ENCODE measurements at places on chromosomes 11 and 22. TPM values are rescaled to one million over a fixed set of nuclear protein-coding genes. Genes with fewer than 3 reads are reported as not detected.

DNA sequence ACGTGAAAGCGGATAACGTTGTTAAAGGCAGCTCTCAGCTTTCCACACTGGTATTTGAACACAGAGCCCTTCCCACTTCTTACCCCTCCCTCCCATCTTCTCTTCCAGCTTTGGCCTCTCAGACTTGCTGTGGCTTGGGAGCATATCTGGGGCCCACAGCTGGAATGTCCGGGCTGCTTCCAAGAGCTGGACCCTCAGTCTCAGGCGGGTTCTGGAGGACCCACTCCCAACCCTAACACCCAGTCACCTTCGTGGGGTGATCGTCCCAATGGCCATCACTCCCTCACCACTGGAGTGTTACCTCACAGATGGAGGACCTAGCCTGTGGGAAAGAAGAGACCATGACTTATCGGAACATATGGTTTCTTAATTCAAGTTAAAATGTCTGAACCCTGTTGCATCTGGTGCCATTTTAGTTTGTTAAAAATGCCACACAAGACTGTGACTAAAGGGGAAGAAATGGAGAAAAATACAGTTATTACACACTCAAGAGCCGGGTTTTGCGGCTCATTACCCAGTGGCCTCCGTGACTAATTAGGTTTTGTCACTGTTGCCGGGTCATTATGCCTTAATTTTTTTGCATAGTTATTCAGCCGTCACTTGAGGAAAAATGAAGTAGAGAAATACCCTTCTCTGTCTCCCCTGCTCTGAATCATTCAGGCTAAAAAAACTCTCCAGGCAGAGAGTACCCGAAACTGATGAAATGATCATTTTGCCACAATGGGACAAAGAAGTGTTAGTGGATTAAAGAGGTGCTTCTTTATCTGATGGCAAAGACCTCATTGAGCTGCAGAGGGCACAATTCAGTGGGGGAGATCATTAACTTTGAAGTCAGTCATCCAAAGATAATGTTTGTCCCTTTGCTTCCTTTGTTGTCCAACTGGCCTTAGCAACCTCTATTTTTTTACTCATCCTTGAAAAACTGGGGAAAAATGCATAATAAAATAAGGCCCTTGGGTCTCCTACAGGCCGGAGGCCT is 87.2 kb upstream of the HTATIP2 start:
- DNase-seq, result no peak

DNA sequence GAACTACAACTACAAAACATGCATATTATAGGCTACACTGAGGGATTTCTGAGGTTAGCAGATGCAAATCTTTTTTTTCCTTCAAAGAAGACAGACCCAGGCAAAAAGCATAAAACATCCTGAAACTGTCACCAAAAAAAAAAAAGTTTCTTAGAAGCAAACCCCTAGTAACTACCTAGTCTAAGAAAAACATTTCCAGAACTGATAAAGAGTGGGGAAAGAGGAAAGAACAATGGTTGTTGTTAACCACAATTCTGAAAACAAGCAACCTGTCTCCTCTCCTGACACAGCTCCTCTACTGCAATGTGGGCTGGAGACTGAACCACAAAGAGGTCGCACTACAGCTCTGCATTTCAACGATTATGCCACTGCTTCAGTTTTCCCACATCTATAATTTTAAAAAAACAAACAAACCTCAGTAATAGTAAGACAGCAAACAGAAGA is 15.0 kb downstream of the DENND5A start:
- peak; percentile 36 for DNase-seq

The SAMM50 gene
- 32.7 TPM for total RNA-seq

The EHF gene
- not detected for total RNA-seq

GRCh38 chr11:109241988-109242536 is 179.9 kb upstream of the C11orf87 start:
- DNase-seq, result no peak

DNA sequence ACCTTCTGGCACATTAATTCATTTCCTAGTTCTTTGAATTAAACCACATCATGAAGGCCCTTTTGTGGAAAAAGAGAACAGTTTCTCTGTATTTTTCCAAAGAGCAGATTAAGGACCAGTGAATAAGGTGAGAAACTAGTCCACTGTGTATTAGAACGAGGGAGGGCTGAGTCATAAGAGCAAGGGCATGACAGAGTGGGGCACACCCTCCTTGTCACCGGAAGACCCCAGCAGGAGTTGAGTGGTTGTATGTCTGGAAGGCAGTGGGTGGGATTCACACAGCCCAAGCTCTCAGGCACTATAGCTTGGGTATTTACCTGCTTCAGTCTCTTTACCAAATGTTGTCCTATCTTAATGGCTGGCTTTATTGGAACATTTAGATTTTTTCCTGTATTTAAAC is 86.8 kb downstream of the BMAL1 start:
- DNase-seq, result peak; percentile 40

DNA sequence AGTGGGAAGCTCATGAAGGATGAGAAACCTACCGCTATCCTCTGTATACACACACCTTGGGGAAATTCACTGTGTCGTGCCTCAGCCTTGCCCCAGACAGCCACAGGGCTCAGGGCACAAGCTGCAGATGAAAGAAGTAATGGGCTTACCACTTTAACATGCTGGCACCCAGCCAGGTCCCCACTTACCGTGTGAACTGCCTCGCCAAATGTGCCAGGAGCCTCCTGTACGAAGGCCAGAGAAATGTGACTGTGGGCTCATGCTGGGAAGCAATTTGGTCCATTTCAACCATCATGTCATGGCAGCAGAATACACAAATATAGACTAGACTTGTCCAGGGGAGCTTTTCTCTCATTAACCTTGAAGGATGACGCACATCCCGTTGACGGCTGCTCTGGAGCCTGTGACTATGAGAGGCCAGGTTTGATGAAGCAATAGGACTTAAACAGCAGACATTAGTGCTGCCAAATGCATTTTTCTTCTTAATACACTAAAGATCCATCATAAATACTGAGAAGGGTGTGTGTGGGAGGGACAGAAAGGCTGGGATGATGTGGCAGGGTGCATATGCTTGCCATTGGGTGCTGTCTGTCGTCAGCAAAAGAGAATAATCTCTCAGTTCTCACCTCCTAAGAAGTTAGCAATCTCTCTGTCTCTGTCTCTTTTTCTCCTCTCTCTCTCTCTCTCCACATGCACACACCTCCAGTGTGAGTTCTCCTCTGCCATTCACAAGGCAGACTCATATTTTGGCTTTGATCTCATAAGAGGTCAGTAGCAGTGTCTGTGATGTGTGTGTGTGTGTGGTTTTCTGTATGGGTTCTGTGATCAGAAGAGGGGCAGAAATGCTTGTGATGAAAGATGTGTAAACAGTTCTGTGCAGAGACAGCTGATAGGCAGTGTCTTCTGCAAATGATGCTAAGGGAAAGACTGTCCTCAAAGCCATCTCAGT is 142.4 kb downstream of the KIRREL3 start:
- DNase-seq, result no peak

- DNase-seq, result no peak
These were observed 31.3 kb upstream of the MYOD1 start for GRCh38 chr11:17687946-17688670.

DNA sequence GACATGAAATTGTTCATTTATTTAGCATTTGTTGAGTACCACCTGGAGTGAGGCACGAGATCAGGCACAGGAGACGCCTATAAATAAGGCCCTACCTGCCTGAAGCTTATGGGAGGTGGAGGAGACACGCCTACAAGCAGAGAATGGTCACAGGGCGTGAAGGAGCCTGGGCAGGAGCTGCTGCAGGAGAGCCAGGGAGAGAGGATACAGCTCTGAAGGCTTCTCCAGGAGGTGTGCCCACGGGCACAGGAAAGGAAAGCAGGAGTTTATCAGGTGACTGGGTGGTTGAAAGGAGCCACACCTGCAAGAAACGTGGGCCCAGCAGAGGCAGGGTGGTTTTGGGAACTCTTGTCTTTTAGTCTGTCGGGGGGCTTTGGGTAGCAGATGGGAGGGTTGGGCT is 70.3 kb downstream of the BMAL1 start:
- DNase-seq, result no peak

- peak; percentile 73 for DNase-seq
These were observed 8.6 kb upstream of the CD82 start for GRCh38 chr11:44556735-44557409.

GRCh38 chr11:76382209-76382608 is 1.1 kb downstream of the GVQW3 start:
- DNase-seq, result no peak

- peak; percentile 69 for DNase-seq
These were observed 26.4 kb downstream of the LRFN4 start for GRCh38 chr11:66883016-66883965.

The SCGB1D2 gene
- not detected for total RNA-seq

- peak; percentile 50 for DNase-seq
These were observed 10.4 kb downstream of the OR51B4 start for GRCh38 chr11:5291207-5291838.

- DNase-seq, result no peak
These were observed 8.0 kb upstream of the SLC25A17 start for GRCh38 chr22:40826984-40827741.

- DNase-seq, result no peak
These were observed 45.0 kb downstream of the BBOX1 start for GRCh38 chr11:27085605-27086004.
